Stimulated activated CD8-positive, alpha-beta memory T cell treated with anti-CD3 and anti-CD28 coated beads, Interleukin-2, amount 100 ng/mL, for 1 hour (primary cell): ENCODE measurements at places on chromosomes 5 and 9.

DNA sequence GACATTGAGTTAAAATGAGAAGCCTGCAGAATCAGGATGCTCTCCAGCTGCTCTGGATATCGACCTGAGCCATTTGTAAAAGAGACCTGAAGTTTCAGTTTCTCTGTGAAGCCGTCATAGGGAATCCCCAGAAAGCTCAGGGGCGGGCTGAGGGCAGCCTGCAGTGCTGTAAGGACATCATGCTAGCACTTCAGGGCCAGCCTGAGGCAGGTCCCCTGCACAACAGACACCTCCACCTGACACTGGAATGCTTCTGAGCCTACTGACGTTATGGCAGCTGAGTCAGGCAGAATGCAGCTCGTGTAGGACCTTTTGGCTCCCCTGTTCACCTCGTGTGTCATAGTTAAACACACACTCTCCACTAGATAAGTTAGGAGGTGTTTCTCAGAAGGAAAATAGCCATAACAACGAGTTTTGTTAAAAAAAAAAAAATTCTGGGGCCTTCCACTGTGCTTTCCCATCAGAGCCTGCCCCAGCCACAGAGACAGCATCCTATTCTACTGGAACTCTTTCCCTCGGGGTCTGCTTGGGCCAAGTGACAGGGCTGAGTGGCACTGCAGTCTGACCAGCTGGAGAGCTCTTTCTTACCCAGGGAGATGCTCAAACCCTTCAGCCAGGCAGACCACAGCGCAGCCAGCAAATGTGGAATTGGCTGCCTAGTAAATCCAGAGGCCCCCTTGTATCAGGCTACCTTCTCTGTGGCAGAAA lies 354.9 kb downstream of the DIRAS2 start:
- DNase-seq, result no peak

- DNase-seq, result no peak
These were observed 83.5 kb upstream of the RIOK2 start for GRCh38 chr5:97266576-97266975.

GRCh38 chr5:135313946-135314345 lies 85.1 kb downstream of the MACROH2A1 start:
- no peak for DNase-seq

DNA sequence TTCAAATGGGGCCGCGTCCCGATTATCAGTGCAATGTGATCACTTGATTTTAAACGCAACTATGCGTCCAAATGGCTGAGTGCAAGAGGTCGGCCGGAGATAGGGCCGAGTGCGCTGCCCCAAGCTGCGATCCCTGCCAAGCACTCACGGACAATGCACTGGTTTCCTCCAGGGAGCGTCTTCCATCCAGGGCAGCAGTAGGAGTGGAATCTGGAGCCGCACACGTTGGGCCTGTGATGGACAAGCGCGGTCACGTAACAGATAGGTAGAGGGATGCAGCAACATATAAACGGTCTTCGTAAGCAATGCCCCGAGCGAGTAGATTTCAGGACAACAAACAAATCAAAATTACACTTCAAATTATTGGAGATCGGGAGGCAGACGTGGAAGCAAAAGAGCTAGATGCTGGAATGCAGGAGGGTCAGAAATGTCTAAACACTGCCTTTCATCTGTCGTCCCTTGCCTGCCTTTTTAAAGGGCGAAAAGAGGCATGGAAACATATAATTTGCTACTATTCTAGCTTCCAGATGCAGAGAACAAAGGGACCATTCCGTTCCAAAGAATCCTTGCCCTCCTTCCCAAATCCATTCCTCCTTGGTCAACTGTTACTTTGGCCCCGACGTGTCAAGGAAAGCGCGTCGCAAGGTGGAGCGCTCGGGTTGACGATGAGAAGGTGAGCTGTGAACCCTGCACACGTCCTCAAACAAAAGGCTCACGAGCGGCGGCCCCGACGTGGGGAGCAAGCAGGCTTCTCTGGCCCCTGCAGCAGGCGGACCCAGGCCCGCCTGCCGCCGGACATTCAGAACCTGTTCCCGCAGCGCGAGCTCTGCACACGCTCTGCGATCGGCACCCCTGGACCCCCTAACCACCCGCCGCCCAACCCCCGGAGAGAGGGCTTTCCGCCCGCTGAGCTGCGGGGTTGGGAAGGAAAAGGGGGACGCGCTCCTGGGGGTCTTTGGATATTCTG lies 1.5 kb downstream of the FBN2 start:
- no peak for DNase-seq

DNA sequence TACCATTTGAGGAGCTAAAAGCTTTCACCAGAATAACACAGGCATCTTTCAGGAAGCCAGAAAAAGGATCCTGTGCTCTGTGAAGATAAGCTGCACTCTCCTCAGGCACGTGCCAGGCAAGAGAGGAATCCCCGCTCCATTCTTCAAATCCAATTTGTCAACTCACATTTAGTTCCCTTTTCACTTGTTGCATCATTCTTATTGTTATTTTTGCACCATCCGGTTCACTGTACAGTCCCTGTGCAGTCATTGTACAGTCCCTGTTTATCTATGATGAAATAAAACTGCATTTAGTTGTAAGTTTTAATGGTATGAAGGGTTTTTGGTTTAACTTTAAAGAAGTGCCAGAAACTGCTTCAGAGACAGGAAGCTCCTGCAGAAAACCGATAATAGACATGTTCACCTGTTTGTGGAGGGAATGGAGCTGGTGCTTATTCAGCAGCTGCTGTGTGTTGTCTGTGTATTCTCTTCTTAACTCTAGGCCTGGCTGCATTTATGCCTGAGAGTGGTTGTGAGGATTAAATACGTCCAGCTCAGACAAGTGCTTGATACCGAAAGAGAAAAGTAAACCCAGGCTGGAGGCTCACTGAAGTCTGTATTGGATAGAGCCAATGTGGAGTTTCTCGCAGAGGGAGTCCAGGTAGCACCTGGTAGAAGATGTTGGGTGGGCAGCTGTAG lies 22.4 kb downstream of the IFNW1 start:
- DNase-seq, result no peak

GRCh38 chr5:175710326-175710725 lies 52.5 kb downstream of the HRH2 start:
- DNase-seq, result no peak

DNA sequence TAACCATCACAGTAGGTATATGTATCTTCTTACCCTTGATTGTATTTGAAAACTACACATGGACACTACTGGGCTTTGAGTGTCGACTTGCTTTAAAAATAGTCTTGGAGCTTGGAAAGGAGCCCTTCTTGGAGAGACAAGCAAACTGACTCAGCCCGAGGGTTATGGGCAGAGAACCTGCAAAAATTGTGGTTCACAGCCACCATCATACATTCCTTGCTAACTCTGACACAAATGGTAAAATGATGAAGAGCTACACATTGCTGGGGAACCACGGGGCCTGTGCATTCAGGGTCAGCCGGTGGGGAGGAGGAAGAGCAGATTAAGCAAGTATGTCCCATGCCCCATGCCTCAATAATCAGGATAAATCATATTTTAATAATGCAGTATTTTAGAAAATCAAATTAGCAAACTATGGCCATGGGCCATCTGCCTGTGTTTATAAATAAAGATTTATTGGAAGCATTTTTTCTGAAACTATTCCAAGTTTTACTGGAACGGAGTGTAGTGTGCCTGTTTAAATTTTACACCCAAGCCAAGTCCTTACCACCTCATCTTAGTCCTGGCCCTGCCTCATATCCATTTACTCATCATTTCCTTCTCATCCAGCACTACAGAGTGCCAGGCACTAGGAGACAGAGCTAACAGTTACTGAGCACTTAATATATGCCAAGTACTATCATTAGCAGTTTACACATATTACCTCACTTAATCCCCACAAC lies 195.7 kb downstream of the PALM2AKAP2 start:
- no peak for DNase-seq
